ENCODE measurements at places on chromosomes 6 and 20.

DNA sequence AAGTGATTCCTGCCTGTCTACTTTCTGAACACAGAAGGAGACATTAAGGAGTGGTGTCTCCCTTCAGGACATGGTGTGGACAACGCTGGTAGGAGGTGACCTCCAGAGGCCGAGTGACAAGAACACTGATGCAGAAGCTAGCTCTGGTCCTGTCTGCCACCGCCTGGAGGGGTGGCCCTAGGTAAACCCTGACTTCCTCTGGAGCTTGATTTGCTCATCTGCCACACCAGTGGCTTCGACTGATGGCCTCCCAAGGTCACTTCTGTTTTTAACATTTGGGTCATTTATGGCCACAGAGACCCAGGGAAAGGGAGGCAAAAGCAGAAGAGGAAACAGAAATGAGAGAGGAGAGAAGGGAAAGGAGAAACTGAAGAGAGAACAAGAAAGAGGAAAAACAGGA, 49.4 kb upstream of the SLC22A23 start:
- DNase-seq = peak; percentile 43

DNA sequence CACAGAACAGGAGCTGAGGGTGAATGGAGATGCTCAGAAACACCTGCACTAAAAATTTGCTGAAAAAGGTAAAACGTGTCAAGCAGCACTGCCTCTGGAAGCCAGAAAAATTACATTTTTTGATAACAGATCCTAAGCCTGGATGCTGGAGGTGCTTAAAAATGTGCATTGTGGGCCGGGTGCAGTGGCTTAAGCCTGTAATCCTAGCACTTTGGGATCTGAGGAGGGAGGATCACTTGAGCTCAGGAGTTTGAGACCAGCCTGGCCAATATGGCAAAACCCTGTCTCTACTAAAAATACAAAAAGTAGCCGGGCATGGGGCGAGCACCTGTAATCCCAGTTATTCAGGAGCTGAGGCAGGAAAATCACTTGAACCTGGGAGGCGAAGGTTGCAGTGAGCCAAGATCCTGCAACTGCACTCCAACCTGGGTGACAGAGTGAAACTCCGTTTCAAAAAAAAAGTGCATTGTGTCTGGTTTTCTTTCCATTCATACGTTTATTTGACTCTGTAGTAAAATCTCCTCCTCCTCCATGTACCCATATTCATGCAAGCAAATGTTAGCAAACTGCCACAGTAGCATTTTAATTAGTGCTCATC, 587 bp upstream of the BTN3A1 start:
- no peak for DNase-seq

GRCh38 chr6:79777713-79778579, 146.8 kb downstream of the SH3BGRL2 start:
- peak; percentile 67 for DNase-seq

GRCh38 chr20:18650224-18650623, 62.4 kb downstream of the DTD1 start:
- no peak for DNase-seq

DNA sequence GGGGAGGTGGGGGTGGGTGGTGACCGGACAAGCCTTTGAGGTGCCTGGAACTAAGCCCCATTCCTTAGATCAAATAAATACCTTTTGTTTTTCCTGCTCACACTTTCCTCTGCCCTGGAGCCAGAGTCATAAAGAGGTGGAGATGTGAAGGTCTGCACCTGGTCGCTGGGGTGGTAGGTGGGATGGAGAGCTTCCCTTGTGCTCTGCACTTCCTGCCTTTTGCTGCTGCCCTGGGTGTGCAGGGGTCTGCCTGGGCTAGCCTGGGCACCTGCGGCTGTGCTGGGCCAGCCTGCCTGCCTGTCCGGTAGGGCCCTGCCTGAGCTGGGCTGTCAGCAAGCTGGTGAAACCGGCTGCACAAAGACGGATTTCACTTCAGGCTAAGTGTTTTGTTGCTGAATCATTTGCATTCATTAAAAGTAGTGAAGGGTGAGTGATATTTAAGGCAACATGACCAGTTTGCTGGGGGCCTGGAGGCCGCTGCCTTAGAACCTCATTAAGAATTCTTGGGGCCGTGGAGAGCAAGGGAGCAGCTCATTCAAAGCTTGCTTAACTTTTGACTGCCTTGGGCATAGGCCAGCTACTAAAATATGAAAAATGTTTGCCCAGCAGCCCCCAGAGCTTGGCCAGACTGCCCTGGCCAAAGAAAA, 20.5 kb downstream of the PTK7 start:
- no peak for DNase-seq

All from pons (tissue), 1 donor.